Breast epithelium (tissue), 4 donors: ENCODE measurements at places on chromosomes 2 and 18. TPM values are rescaled to one million over a fixed set of nuclear protein-coding genes. Genes with fewer than 3 reads are reported as not detected.

- DNase-seq = no peak
These were observed 30.4 kb downstream of the HYCC2 start for GRCh38 chr2:201040867-201041628.

GRCh38 chr2:103363639-103364038 lies 601.8 kb downstream of the TMEM182 start:
- no peak for DNase-seq

- DNase-seq = no peak
These were observed 826.9 kb upstream of the PIK3C3 start for GRCh38 chr18:41128126-41128525.

GRCh38 chr2:96491860-96492497 lies 13.2 kb downstream of the NEURL3 start:
- no peak for DNase-seq

DNA sequence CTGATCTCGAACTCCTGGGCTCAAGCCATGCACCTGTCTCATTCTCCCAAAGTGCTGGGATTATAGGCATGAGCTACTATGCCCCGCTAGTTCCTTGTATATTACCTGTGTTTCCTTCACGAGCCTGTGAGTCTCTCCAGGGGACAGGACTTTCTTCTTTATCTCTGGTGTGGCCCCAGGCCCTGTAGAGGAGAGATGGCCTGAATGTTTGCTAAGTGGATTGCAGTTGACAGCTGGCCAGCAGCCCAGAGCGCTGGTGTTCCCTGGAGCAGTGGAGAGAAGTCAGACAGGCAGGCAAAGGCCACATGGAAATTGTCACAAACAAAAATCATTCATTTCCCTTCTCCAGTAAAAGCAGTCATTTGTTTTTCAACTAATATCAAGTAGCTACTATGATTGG lies 17.9 kb downstream of the LPIN1 start:
- DNase-seq = no peak

- no peak for DNase-seq
These were observed 24.0 kb downstream of the MAP3K19 start for GRCh38 chr2:135022952-135023880.

- no peak for DNase-seq
These were observed 34.1 kb downstream of the RASGRP3 start for GRCh38 chr2:33510586-33510968.

- DNase-seq = no peak
These were observed 4.2 kb downstream of the MAB21L4 start for GRCh38 chr2:240891492-240892340.

DNA sequence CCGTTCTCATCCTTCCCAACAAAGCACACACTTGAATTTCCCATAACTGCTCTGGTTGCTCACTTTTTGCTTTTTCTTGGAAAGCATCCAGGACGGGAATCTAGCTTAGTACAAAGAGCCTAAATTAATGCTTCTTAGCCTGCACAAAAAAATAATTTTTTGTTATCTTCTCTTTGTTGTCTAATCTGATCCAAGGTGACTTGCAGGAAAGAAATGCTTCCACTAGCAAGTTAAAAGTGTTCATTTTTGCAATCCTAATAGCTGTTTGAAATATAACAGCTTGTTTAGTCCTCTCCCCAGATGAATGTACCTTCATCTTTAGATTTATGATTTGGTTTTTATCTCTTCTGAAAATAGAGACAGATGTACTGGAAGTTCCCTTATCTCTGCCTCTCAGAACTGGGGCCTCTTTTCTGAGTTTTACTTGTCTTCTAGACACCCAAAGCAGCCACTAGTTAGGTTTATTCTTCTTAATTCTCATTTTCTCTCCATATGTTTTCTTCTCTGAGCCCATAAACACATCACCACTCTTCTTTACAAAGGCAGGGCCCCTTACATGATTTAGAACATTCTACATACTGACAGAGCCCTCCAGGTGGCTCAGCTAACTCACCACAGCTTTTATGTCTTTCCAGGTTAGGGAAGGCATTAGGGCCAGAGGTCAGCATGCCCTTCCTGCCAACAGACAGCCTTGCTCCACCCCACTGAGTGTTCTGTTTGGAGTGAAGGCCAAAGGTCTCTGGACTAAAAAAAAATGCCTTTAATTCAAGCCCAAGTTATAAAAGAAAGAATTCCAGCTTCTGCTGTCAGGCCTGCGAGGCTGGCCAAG lies 74.7 kb upstream of the MAP4K3 start:
- DNase-seq = no peak

DNA sequence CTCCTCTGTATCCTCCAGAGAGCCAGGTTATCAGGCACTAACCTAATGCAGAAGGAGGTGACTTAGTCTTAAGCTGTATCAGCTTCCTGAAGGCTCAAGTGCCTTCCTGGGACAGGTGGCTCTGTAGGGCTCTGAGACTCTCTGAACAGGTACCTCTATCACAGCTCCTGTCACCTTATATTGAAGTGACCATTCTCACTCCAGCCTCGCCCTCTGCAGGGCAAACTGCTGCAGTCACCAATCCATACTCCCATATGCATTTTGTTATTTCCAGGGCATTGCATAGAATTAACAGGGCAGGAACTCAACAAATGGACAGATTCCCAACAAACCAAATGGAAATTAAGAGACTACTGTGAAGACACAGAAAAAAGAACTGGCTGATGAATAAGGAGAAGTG lies 203.0 kb upstream of the REV1 start:
- no peak for DNase-seq

GRCh38 chr2:172484253-172484652 lies 56.9 kb downstream of the ITGA6 start:
- no peak for DNase-seq

GRCh38 chr18:40233931-40234616 lies 1721.0 kb upstream of the PIK3C3 start:
- no peak for DNase-seq

- peak; percentile 82 for DNase-seq
These were observed 97.9 kb upstream of the GPR45 start for GRCh38 chr2:105143467-105144151.

Gene CHN1
- 13.4 TPM for total RNA-seq

Gene RUFY4
- total RNA-seq = not detected

Gene AKAIN1
- total RNA-seq = not detected

Gene HOXD1
- total RNA-seq = 0.15 TPM

Gene HOXD13
- total RNA-seq = not detected
